Mammary epithelial cell (primary cell): ENCODE measurements at places on chromosomes 16 and 17. TPM values are rescaled to one million over a fixed set of nuclear protein-coding genes. Genes with fewer than 3 reads are reported as not detected.

GRCh38 chr17:78121801-78122215 is 6.7 kb downstream of the TMC6 start:
- DNase-seq: no peak

- no peak for DNase-seq
These were observed 18.5 kb downstream of the RGS9 start for GRCh38 chr17:65155622-65156021.

DNA sequence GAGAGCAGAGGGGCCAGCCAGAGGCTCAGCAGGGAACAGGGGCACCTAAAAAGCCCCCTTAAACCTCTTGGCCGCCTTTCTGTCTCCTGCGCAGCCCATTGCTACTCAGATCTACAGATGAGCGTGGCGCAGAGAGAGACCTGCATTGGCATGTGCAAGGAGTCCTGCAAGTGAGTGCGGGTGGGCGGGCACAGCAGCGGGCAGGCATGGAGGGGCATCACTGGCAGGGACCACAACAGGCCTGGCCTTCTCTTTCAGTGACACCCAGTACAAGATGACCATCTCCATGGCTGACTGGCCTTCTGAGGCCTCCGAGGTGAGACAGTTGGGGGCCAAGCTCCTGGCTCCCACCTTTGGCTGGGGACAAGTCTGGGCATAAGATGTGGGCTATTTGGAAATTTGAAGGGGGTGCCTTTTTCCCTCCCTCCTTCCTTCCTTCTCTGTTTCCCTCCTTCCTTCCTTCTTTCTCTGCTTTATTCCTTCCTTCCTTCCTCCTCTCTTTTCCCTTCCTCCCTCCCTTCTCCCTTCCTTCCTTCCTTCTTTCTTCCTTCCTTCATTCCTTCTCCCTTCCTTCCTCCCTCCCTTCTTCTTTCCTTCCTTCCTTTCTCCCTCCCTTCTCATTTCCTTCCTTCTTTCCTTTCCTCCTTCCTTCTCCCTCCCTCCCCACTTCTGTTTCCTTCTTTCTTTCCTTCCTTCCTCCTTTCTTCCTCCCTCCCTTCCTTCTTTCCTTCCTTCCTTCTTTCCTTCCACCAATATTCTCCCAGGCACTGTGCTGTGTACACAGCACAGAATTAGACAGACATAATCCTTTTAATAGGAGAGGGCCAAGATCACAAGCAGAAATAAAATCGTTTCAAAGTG is 75.2 kb downstream of the SCNN1B start:
- no peak for DNase-seq

- DNase-seq: no peak
These were observed 63.5 kb upstream of the PHOSPHO1 start for GRCh38 chr17:49294122-49294521.

PDILT gene
- total RNA-seq: not detected

ATP6V0A1 gene
- total RNA-seq: 49.3 and 57.0 TPM in 2 replicates
